Cortex of kidney (tissue), 1 donor: ENCODE measurements at places on chromosomes 16 and 17.

GRCh38 chr16:27847030-27847550, 216.4 kb downstream of the GSG1L start:
- no peak for DNase-seq

GRCh38 chr17:35404360-35404759, 27.9 kb downstream of the SLFN12 start:
- no peak for DNase-seq

- DNase-seq = no peak
Observed at GRCh38 chr17:55254375-55254774, 10.4 kb upstream of the HLF start.

GRCh38 chr16:88941913-88942909, 34.8 kb downstream of the CBFA2T3 start:
- no peak for DNase-seq

DNA sequence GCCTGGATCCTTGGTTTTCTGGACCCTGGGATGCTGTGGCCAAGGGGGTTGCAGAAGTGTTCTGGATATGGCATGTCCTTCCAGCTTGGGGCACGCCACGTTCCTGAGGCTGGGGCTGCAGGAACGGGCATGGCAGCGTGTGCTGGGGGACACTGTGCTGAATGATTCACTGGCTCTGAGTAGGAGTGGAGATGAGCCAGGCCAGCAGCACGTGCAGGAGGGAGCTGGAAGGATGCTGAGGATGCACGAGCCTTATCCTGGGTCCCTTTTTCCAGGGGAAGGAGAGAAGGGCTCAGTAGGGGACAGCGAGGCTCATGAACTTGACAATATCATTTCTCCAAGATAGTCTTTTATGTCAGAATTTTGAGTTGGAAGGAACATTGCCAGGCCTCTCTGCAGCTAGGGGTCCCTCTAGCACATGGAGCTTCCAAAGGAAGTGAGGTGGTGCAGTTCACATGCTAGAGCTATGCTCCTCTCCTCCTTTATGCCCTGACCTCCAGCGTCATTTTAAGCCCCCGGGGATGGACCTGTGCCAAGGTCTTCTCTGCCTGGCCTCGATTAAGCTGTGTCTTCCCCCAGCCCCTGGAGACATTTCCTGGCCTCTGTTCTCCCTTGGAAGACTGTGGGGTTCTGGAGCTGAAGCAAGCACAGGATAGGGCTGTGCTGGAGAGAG, 125.9 kb downstream of the OR1D5 start:
- DNase-seq = no peak

GRCh38 chr16:8763899-8764298, 33.5 kb downstream of the TMEM186 start:
- no peak for DNase-seq

DNA sequence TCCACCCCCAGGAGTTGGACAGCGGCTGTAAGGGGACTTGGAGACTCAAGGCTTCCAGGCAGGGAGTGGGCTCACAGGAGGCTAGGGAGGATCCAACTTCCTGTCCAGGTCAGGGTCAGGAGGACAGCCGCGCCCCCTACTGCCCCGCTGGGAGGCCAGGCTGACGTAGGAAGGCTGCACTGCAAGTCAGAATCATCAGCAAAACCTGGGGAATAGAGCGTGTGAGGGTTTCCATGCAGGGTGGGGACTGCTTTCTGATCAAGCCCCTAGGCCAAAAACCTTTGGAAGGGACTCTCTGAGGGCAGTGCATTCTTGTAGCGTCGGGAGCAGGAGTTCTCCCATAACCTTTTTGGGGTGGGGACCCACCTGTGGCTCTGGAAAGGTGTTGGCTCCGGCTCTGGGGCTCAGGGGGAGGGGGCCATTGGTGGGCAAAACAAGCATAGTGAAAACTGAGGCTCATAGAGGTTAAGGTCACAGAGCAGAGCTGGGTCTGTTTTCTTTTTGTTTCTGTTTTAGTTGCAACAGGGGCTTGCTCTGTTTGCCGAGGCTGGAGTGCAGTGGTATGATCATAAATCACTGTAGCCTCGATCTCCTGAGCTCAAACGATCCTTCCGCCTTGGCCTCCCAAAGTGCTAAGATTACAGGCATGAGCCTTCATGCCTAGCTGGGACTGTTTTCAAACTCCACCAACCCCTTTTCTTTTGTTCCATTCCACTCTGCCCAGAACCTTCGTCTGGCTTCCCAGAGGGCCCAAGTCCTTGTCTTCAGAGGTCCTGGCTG, 22.1 kb downstream of the RAI1 start:
- no peak for DNase-seq

DNA sequence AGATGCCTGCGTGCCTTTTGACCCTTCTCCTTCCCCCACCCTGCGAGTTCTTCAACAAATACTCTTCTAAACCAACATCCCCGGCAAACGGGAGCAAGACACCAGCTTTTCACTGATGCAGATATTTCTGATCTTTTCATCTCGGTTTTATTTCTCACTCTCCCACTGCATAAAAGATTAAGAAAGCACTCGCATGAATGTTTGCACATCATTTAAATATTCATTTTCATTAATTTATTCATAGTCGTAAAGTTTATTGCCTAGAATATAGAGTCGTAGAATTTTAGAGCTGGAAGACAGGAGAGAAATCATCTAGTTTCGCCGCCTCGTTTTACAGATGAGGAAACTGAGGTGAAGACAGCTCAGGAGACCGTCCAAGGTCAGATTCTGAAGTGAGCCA, 488.1 kb downstream of the MAF start:
- DNase-seq = no peak

- no peak for DNase-seq
Observed at GRCh38 chr16:76311260-76311659, 34.1 kb downstream of the CNTNAP4 start.
